ENCODE measurements at places on chromosomes 7 and 10. TPM values are rescaled to one million over a fixed set of nuclear protein-coding genes. Genes with fewer than 3 reads are reported as not detected.

GRCh38 chr7:104816537-104816936 lies 197.5 kb upstream of the KMT2E start:
- no peak for DNase-seq
- H3K27ac ChIP-seq = no peak overlapping the region
- H3K4me3 ChIP-seq = no peak overlapping the region
- H3K27me3 ChIP-seq = no peaks in the 10 kb centered on the region

The ZNF783 gene
- total RNA-seq = 18.0 TPM

DNA sequence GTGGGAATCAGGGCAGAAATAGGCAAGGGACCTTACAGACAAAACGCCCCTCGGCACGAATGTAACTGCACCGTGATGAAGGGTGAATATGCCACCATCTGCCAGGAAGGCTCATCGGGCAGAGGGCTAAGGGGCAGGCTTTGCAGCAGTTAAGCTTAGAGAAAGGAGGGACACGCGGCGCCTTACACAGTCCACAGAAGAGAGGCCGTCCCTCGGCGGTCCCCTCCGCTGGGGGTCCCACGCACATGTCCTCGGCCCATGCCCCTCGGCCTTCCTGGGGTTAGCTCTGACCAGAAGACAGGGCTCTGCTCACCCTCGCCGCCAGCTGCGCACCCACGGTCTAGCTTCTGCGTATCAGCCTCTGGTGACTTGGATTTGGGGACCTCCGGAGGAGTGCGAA lies 141.1 kb downstream of the DYNC2I1 start:
- H3K27me3 ChIP-seq = peaks cover 18% of the 10 kb centered on the region
- H3K4me1 ChIP-seq = peaks cover 5% of the 10 kb centered on the region
- no peak overlapping the region for H3K4me3 ChIP-seq

DNA sequence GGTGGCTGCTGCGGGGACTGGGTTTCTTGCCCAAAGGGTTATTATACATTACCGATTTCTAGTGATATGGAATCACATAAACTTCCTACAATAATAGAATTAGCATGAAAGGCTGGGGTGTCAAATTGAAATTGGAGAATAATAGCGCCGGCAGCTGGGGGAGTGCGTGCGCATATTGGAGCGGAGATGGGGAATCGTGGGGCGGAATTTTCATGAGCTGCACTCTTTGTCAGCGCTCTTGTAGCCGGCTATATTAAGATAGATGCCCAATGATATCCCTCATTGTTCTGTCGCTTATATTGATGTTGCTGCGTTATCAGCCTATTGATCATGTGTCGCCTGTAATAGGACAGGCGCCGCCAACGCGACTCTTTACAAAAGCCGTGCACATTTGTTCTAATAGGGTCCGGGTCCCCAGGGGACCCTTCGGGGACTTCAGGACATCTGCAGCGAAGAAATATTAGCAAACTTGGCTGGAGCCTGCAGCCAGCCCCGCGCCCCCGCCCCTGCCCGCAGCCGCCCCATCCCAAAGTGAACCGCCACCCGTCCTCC lies 5.1 kb downstream of the UNCX start:
- H3K4me3 ChIP-seq = peak overlapping the region; percentile 45
- H3K36me3 ChIP-seq = no peaks in the 10 kb centered on the region
- H3K27ac ChIP-seq = no peak overlapping the region
- no peak for DNase-seq
- no peaks in the 10 kb centered on the region for H3K4me1 ChIP-seq

The COL26A1 gene
- total RNA-seq = 39.2 TPM

DNA sequence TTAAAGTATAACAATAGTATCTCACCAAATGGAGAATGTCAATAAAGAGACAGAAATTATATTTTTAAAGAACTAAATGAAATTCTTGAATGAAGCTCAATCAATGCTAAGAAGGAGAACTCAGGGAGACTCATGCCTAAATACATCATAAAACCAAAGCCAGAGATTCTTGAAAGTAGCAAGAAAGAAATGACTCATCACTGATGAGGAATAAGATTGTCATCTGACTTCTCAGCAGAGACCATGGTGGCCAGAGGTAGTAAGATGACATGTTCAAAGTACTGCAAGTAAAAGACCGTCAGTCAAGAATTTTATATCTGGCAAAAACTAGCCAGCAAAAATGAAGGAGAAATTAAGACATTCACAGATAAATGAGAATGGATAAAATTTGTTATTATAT lies 399.0 kb downstream of the GRID1 start:
- H3K27ac ChIP-seq = no peak overlapping the region
- no peaks in the 10 kb centered on the region for H3K36me3 ChIP-seq
- H3K27me3 ChIP-seq = peaks cover 6% of the 10 kb centered on the region

DNA sequence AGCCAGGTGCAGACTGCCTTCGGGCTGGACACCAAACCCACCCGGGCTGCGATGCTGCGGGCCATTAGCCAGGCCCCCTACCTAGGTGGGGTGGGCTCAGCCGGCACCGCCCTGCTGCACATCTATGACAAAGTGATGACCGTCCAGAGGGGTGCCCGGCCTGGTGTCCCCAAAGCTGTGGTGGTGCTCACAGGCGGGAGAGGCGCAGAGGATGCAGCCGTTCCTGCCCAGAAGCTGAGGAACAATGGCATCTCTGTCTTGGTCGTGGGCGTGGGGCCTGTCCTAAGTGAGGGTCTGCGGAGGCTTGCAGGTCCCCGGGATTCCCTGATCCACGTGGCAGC lies 50.0 kb downstream of the VWA2 start:
- no peaks in the 10 kb centered on the region for H3K27me3 ChIP-seq
- no peak overlapping the region for H3K4me3 ChIP-seq
- H3K36me3 ChIP-seq = peaks cover 11% of the 10 kb centered on the region
- H3K27ac ChIP-seq = no peak overlapping the region
- no peak for DNase-seq

GRCh38 chr10:90936276-90936659 lies 15.4 kb upstream of the ANKRD1 start:
- H3K27me3 ChIP-seq = no peaks in the 10 kb centered on the region
- no peaks in the 10 kb centered on the region for H3K36me3 ChIP-seq
- H3K27ac ChIP-seq = no peak overlapping the region
- DNase-seq = no peak

GRCh38 chr7:111184987-111185386 lies 94.1 kb downstream of the LRRN3 start:
- H3K4me3 ChIP-seq = no peak overlapping the region
- H3K36me3 ChIP-seq = no peaks in the 10 kb centered on the region
- no peak overlapping the region for H3K27ac ChIP-seq
- DNase-seq = no peak
- H3K27me3 ChIP-seq = no peaks in the 10 kb centered on the region

DNA sequence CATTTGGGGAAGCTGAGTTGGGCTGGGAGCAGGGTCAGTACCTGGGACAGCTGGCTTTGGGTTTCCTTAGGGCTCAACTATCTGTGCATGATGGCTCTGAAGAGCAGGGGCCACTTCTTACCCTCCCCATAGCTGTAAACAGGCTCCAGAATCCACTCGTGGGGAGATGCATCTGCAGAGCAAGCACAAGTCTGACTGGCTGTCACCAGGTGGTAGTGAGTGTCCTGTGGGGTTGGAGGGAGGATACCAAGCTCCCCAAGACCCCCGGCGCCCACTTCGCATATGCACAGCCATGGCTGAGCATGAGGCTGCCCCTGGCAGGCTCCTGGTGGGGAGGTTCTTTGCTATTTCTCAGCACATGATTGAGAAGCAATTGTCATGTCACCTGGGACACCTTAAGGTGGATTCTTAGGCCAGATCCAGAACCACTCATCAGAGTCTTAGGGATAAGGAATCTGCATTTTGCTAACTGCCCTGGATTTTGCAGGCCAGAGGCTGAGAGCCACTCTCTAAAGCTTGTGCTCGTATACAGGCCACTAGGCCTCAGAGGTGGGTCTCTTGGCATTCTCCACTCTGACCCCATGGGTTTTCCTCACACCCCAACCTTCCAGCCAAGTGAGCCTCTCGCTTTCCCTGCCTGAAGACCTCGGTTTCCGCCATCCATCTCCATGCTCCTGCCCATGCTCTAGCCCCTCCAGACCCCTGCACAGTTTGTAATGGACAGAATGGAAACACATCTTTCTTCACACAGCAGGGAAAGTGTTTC lies 53.7 kb downstream of the ADCY1 start:
- DNase-seq = no peak
- H3K27ac ChIP-seq = no peak overlapping the region
- H3K27me3 ChIP-seq = no peaks in the 10 kb centered on the region
- no peak overlapping the region for H3K4me3 ChIP-seq

The PTN gene
- 228 TPM for total RNA-seq

- no peak overlapping the region for H3K4me3 ChIP-seq
- no peaks in the 10 kb centered on the region for H3K36me3 ChIP-seq
- no peak for DNase-seq
- no peak overlapping the region for H3K27ac ChIP-seq
- H3K27me3 ChIP-seq = no peaks in the 10 kb centered on the region
These were observed 190.1 kb upstream of the GDF10 start for GRCh38 chr10:47109906-47110305.

- H3K4me1 ChIP-seq = no peaks in the 10 kb centered on the region
- H3K36me3 ChIP-seq = peaks cover 8% of the 10 kb centered on the region
- DNase-seq = no peak
- H3K4me3 ChIP-seq = no peak overlapping the region
These were observed 304.9 kb downstream of the SUGCT start for GRCh38 chr7:40439686-40440085.

DNA sequence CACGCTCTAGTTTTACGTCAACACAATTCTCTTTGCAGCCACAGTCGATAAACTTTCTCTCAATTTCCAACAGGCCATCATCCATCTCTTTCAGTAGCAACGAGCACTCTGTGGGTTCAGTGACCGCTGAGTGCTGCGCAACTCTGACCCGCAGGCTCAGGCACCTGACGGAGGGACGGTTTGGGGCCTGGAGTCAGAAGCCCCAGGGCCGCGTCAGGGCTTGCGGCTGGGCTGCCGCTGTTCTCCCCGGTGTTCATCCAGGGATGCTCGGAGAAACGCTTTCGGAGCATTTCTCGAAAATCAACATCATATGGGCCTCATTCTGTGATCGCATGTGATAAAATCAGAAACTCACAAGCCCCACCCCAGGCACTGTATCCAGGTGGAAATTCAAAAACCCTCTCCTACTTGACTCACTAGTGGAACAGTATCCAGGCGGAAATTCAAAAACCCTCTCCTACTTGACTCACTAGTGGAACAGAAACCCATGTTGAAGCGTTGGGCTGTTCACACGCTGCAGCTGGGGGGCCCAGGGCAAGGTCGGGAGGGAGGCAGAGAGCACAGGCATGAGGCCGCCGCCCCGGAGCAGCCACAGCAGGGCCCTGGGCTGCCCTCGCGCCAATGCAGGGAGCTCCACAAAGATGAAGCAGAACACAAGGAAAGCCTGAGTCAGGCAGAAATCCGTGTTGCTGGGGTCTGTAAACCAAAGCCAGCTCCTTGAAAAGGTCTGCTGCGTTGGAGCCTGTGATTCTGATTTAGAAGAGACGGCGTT lies 73.3 kb upstream of the NKX6-2 start:
- DNase-seq = no peak
- H3K4me1 ChIP-seq = peaks cover 14% of the 10 kb centered on the region
- H3K4me3 ChIP-seq = no peak overlapping the region
- peaks cover 34% of the 10 kb centered on the region for H3K27me3 ChIP-seq
- H3K27ac ChIP-seq = no peak overlapping the region

DNA sequence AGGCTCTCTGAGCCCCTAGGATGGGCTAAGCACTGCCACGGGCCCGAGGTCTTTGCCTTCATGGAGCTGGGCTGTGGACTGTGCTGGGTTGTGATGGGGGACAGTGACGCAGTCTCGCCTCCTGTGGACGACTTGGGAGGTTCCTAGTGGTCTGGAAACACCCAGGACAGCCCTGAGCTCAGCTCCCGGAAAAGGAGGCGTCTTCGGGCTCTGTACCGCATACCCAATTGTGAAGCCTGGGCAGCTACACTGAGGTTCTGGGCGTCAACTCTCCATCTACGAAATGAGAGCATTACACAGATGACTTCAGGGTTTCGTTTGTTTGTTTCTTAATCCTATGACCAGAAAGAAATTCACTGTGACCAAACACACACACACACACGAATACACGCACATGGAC lies 79.6 kb upstream of the KAT6B start:
- DNase-seq = no peak
- no peaks in the 10 kb centered on the region for H3K36me3 ChIP-seq
- no peak overlapping the region for H3K4me3 ChIP-seq
- H3K27ac ChIP-seq = no peak overlapping the region

The CCL26 gene
- not detected for total RNA-seq

DNA sequence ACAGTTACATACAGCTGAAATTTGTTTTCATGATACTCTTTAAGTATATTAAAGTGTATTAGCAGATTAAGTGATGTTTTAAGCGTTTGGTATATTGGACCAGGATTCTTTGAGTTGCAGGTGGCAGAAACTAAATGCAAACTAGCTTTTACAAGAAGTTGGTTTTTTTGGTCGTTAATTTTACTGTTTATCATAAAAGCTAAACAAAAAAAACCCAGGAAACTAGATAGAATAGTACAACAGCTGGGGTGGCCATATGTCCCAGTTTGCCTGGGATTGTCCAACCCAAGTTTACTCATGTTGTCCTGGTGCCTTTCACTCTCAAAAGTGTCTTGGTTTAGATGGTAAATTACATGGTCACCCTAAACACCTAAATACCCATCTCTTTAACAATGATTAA lies 108.7 kb downstream of the PHTF2 start:
- no peak for DNase-seq
- H3K4me1 ChIP-seq = no peaks in the 10 kb centered on the region
- H3K4me3 ChIP-seq = no peak overlapping the region
- H3K27ac ChIP-seq = no peak overlapping the region
- H3K36me3 ChIP-seq = peaks cover 3% of the 10 kb centered on the region
- H3K27me3 ChIP-seq = no peaks in the 10 kb centered on the region

DNA sequence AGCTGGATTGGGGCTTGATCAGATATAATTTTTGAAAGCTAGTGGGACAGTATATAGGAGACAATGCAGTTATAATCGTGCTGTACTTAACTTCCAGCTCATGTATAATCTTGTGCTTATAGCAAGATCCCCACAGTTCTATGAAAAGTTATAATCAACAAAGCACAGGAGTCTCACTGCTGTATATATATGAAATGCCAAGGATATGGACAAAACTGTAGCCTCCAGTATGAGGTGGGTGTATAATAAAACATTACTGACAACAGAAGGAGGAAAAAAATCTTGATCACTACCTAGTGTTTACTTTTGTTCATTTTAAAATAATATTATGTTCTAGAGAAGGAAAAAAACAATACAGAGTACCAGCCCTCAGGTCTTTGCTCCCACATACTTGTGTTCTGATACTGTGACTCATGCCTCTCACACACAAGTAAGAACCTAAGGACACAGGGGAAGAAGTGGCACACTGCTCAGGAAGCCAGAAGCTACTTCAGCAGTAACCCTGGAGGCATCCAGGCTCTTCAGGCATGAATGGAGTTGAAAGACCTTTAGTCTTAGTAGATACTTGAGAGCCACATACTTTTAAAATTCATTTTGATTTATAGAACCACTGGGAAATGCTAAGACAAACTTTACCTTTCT lies 265.7 kb upstream of the IMMP2L start:
- peaks cover 4% of the 10 kb centered on the region for H3K36me3 ChIP-seq
- H3K4me1 ChIP-seq = no peaks in the 10 kb centered on the region
- H3K27ac ChIP-seq = no peak overlapping the region
- DNase-seq = no peak
- H3K4me3 ChIP-seq = no peak overlapping the region
- peaks cover 5% of the 10 kb centered on the region for H3K27me3 ChIP-seq

The NEBL gene
- 8.4 TPM for total RNA-seq

Measured in neural crest cell (in vitro differentiated cells).